Uterus (tissue), 4 donors: ENCODE measurements at places on chromosomes 1 and 21. TPM values are rescaled to one million over a fixed set of nuclear protein-coding genes. Genes with fewer than 3 reads are reported as not detected.

The ADORA1 gene
- total RNA-seq: 3.0 TPM

The CTTNBP2NL gene
- total RNA-seq: 9.7 TPM

The ACTA1 gene
- total RNA-seq: not detected

The NBPF20 gene
- total RNA-seq: under 0.01 TPM

The FCMR gene
- total RNA-seq: 1.7 TPM

The TBX19 gene
- 6.5 TPM for total RNA-seq

DNA sequence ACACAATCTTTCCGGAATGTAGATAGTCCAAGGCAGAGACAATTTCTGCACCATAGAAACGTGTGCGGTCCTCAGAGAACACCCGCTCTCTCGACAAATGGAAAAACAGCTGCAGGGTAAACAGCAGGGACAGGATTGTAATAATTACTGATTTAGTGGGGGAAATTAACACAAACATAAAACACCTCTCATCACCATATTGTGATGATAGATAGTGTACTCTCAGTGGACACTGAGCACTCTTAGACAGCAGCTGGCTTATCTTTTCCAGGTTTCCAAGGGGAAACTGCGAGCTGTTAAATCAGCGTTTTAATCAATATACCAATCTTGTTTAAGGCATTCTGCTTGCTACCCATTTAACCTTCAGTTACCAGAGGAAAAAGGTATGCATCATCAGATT is 277.1 kb downstream of the AKT3 start:
- no peak for DNase-seq

DNA sequence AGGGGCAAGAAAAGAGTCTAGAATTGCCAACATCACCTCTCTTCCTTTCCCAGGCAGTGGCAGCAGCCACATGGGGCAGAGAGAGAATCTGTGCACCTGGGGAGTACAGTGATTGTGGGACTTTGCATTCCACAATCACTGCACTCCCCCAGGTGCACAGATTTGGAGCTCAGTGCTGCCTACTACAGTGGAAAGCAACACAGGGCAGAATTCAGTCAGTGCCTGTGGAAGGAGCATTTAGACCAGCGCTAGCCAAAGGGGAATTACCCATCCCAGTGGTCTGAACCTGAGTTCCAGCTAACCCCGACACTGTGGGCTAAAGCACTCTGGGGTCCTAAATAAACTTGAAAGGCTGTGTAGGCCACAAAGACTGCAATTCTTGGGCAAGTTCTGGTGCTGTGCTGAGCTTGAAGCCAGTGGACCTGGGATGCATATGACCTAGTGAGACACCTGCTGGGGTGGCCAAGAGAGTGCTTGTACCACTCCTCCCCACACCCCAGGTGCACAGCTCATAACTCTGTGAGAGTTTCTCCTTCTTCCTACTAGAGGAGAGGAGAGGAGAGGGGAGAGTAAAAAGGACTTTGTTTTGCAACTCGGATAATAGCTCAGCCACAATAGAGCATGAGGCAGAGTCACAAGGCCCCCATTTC is 50.3 kb downstream of the NUP210L start:
- DNase-seq: no peak

- DNase-seq: peak; percentile 63
These were observed 10.8 kb downstream of the MINDY1 start for GRCh38 chr1:150995896-150996295.

DNA sequence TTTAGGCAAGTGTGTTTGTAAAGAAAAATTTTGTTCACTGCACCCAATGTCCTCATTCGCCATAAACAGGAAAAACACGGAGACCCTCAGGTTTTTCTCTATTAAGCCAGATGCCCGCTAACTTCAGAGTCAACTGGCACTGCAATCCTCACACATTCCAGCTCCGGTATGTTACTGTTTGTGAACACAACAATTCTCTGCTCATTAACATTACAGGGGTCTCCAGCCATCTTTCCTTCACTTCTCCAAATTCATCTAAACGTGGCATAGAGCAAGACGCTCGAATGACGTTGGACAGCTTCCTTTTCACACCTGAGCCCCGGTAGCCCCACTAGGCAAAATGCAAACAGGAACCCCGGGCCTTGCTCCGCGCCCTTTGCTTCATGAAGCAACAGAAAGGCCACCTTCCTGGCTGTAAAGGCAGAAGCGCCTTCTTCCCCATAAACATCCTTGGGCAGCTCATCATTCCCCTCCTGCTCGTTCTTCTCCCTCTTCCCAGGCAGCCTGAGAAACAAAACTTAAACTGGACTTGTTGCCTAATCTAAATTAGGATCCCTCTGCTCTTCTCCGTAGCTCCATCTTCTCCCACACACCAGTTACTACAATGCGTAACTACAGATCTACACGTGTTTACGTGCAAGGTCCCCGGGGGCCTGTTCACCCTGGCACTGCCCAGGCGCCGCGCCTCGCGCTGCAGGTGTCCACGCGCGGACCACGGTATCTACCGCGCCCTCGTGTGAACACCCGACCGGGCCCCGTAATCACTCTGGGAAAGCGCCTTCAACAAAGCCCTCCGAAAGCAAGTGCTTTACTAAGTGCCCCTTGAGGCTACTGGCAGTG is 1.2 kb downstream of the LBR start:
- peak; percentile 45 for DNase-seq

DNA sequence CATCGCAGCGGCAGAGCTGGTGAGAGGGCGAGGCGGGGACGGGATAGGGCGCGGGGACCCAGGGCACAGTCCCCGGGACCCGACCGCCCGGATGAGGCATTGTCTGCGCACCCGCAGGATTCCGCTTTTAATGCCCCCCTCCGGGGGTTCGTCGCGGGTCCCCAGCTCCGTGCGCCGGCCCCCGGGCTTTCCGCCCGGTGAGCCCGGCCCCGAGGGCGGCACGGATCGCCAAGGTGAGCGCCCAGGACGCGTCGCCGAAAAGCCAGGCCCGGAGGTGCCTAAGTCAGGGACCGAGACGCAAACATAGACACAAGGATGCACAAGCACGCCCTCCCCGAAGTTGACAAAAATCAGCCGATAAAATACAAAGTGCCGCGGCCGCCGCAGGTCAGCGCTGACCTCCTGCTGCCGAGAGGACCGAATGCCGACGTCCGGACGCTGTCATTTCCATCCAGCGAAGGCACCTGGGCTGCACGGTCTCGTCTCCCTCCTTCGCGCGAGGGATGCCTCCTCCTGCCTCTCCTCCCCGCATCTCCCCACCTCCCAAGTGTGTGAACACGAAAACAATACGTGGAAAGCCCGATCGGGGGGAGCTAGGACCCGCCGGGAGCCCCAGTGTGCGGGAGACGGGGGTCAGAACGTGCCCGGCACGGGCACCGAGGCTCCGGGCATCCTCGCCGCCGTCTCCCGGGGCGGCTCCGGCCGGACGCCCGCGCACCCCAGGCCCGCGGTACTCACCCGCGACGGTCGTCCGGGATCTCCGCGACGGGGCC is 101.1 kb upstream of the SOD1 start:
- peak; percentile 22 for DNase-seq

GRCh38 chr1:107529511-107530149 is 388.8 kb downstream of the NTNG1 start:
- DNase-seq: no peak

DNA sequence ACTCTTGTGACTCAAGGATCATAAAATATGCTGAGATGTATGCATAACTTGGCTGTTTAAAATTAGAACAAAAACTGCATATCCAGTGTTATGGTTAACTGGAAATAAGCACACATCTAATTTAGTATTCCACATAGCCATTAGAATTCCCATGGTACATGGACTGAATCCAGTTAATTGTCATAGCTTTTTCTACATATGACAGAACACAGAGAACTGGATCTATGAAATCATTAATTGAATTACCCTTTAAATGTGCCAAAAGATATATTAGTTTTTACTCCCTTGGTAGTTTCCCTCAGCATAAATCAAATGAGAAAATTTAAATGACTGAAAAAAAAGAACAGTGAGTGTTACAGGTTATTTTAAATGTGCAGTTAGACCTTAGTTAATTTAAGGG is 395.9 kb downstream of the NCAM2 start:
- DNase-seq: no peak

DNA sequence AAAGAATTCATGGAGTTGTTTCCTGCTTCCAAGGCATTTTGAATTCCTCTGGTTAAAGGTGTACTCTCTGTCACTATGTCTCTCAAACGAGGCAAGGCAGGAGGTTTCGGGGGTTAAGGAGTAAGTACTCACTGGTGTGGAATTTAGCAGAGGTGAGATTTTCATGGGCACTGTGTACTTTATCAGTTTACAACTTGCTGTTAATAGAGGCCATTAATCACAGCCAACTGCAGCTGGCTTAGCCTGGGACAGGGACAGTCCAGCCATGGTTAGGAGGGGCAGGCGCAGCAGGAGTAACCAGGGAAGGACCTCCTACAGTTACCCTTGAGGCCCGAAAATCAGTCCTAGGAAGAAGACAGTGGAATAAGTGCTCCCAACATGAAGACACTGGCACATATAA is 18.1 kb upstream of the TMEM9 start:
- DNase-seq: no peak

- DNase-seq: no peak
These were observed 50.4 kb downstream of the CYYR1 start for GRCh38 chr21:26522704-26523103.
